Fibroblast of gingiva (primary cell): ENCODE measurements at places on chromosomes 12 and 14.

DNA sequence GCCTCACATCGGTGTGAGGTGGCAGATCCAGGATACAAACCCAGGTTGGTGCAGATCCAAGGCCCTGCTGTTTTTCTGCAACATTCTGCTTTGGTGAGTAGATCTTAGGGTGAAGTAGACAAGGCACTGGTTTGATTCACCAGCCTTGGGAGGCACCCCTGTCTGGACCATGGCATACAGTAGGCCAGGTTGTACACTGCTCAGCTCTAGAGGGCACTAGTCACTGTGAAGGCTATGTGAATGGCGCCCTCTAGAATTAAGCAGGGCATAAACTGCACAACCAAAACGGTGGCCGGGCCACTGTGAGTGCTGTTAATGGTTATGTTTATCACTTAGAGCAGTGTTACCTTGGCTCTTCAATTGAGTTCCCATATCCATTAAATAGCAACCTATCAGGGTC, 280.6 kb upstream of the PWP1 start:
- no peak for DNase-seq

GRCh38 chr14:88592031-88592430, 29.2 kb downstream of the ZC3H14 start:
- DNase-seq, result no peak

- DNase-seq, result peak; percentile 93
Measured at GRCh38 chr14:61438860-61439765, 117.7 kb downstream of the PRKCH start.

DNA sequence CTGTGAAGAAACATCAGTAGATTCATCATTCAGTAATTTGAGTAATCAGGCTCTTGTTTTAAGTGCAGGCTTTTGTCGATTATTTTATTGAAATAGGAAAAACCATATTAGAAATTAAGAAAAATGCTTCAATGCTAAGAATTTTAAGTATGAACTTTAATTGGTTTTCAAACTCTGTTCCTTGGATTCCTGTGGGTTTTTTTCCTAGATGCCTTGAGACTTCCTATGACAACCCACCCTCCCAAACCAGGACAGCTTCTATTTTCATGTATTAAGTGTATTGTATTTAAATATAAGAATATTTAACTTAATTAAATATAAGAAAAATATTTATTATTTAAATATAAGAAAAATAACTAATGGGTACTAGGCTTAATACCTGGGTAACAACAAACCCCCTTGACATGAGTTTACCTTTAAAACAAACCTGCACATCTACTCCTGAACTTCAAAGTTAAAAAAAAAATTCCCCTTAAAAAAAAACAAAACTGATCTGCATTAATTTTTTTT, 3.0 kb downstream of the ARHGAP5 start:
- no peak for DNase-seq

GRCh38 chr12:67692966-67693365, 44.4 kb downstream of the DYRK2 start:
- no peak for DNase-seq

GRCh38 chr12:12939888-12940287, 12.1 kb downstream of the GPRC5D start:
- DNase-seq, result no peak

GRCh38 chr14:105421723-105422615, 2.3 kb downstream of the MTA1 start:
- no peak for DNase-seq

DNA sequence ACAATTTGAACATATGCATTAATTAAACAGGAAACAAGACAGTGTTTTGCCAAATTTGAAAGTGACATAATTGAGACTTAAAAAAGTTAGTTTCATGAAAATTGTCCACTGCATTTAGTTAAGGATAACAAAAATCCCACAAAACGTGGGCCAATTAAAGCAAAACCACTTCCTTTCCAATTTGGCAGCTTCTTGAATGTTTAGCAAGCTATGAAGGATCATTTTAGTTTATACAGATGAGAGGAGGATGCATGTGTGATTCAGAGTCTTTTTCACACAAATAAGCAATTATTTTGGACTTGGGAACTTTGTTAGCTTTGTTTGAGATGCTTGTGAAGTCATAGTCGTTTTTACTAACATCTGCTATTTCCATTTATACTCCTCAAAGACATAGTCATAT, 109.6 kb downstream of the ATXN7L3B start:
- no peak for DNase-seq

DNA sequence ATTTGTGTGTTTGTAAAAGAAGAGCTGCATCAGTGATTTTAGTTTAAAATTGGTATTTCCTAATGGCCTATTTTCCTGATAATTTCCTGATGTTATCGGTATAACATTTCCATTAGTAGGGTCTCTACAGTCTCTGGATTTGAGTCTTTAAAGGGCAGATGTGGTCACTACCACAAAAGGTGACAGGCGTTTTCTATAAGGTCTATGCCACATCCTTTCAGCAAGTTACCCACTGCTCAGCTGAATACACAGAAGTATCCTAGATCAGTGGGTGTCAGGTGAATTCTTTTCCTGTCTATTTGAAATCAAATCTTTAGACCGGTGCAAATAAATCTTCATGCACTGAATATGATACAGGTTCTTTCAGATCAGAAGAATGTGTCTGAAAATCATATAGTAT, 90.2 kb downstream of the LIN7A start:
- DNase-seq, result no peak

GRCh38 chr12:6222078-6222654, 22.0 kb downstream of the CD9 start:
- no peak for DNase-seq

GRCh38 chr14:82047777-82048470, 514.3 kb upstream of the SEL1L start:
- DNase-seq, result no peak

- DNase-seq, result peak; percentile 85
Measured at GRCh38 chr14:20632831-20633691, 8.4 kb downstream of the OR6S1 start.

- no peak for DNase-seq
Measured at GRCh38 chr12:27901959-27902358, 70.6 kb downstream of the PTHLH start.

DNA sequence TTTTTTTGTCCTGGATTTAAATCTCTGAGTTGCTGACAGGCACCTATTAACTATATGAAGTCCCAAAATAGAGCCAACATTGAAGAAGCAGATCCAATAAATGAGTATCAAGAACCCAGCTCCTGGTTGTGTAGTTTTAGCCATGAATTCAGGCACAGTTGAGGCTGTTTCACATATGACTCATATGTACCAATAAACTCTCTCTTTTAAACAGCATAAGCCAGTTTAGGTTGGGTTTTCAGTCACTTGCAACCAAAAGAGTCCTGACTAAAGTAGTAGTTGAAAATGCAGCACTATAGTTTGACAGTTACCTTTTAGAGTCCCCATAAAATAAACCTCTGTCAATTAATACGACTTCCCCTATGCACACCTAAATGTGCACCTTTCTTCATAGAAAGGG, 389.9 kb downstream of the RPS29 start:
- no peak for DNase-seq

- DNase-seq, result peak; percentile 80
Measured at GRCh38 chr12:47021298-47021697, 58.1 kb upstream of the PCED1B start.

GRCh38 chr12:52358575-52359350, 8.5 kb downstream of the KRT85 start:
- no peak for DNase-seq

DNA sequence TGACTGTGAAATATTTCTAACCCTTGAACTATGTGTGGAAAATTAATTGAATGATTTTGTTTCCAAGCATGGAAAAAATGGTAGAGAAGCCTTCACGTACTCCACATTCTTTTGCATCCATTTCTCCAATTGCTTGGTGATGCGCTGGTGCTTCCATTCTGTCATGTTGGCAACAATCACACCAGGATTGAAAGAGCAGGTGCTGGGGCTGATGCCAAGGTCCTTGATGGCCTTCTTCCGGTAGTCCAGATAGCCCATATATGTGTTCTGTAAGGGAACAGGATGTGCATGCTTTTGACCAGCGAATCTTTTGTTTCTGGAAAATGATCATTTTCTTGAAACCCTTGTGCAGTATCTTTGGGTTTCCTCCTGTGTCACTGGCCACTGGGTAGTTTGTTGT, 28.6 kb downstream of the TDG start:
- DNase-seq, result no peak

DNA sequence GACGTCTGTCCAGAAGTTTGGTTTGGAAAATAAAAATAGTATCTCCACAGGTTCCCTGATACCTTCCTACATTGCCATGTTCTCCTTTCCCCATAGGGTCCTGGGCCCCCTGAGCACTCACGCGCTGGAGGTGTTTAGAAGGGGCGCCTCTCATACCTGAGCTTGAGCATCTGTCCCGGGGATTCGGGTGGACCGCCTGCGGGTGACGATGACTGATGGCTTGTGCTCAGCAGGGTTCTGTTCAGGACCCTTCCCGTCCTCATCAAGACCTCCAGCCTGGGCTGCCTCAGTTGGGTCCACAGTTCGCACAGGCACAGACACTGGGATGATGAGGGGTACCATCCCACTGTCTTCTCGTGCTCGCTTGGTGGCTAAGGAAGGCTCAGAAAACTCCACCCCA, 22.7 kb upstream of the PNMA1 start:
- DNase-seq, result no peak

DNA sequence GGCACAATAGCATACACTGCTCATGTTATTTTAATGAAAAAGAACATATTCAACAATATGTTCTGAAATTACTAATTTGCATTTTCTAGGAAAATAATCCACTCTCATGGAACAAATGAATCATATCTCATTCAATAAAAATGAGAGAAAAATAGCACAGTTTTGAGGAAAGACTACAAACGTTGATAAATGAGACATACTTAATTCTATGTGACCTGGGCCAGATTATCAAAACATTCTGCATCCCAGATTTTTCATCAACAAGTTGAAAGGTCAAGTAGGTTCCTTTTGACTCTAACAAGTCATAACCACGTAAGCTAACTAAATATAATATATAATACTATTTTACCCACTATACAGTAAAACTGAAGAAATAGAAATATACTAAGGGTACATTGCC, 296.7 kb downstream of the CEP128 start:
- peak; percentile 21 for DNase-seq

DNA sequence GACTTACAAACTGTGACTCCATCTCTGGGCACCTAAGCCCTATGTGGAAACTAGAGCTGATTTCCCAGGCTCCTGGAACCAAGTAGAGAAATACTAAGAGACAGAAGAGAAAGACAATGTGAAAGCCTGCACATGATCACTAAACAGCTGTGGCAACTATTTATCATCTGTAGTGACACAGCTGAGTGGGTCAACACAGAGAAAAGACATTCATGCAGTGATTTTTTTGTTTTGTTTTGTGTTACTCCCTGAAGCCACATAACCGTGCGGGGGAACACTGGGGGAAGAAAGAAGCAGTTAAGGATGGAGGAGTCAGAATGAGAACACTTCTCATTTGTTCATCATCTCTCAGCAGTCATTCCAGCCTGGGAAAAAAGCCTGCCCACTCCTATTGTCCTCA, 1.5 kb downstream of the PRR4 start:
- DNase-seq, result no peak

DNA sequence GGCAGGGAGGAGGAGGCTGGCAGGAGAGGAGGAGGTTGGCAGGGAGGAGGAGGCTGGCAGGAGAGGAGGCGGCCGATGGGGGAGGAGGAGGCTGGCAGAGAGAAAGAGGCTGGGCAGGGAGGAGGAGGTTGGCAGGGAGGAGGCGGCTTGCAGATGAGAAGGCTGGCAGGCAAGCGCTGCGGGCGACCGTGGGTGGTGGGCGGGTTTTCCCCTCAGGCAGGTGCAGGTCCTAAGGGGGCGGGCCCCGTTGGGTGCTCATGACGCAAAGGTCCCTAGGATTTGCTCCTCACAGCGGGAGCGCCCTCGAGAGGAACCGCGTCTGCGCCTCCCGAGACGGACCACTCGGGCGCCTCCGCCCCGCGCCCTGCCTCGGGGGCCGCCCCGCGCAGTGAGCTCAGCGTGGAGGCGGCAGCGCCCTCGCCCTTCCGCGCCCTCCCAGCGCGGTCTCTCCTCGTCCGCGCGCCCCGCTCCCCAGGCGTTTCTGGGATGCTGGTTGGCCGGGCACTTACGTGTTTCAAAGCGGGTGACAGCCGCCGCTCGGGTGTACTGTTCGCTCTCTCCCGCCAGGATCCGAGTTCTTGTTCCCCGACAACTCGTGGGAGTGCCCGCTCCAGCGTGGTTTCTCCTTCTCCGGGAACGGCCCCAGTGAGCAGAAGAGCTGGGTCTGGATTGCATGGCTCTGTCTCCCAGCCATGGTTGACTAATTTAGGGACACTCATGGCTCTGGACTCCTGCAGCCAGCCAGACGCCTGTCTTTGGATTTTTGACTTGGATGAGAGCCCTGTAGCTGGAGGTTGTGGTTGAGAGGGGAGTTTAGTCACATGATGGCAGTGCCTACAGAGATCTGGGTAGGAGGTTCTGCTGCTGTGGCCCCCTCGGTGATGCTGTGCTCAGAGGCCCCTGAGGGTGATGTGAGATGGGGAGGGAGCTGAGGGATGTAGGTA, 64.1 kb upstream of the PPP4R3A start:
- DNase-seq, result peak; percentile 25

DNA sequence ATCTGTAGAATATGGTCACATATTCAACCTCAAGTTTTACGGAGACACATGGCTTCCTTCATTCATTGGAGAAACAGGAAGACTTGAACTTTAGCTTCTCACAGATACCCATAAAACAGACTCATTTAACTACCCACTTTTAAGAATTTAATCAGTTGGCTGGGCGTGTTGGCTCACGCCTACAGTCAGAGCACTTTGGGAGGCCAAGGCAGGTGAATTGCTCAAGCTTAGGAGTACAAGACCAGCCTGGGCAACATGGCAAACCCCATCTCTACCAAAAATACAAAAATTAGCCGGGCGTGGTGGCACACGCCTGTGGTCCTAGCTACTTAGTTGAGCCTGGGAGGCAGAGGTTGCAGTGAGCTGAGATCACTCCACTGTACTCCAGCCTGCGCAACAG, 64.7 kb upstream of the STAC3 start:
- no peak for DNase-seq

DNA sequence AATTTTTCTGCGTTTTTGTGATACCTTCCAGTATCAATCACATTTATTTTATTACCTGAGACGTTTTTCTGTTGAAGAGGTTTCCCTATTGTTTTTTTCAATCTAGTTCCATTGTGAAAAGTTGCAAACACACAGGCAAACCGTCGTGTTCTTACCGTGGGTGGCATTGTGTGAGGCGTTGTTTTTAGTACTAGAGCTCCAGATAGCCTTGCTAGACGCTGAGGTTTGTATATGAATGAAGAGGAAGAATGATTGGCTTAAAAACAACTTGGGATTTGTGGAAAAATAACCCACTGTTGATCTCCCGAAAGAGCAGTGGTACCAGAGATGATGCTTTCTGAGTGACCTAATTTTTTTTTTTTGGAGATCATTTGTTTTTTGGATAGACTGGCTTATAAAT, 1.0 kb downstream of the SOCS4 start:
- DNase-seq, result no peak
